ENCODE measurements at places on chromosomes 4 and X.

GRCh38 chrX:57451426-57452020, 140.3 kb upstream of the ZXDB start:
- no peak for DNase-seq

DNA sequence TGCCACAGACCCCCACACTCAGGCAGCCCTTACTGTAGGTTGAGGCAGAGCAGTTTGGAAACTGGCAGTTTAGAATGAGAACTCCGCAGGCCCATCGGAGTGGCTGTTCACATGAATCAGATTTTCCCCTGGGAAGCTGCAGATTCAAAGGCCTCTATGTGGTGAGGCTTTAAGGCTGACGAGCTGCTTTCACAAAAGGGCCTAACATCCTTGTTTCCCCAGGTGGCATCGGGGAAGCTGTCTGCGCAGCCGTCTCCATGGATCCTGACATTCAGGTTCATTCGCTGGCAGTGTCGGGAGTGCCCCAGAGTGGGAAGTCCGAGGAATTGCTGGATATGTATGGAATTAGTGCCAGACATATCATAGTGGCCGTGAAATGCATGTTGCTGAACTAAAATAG, 33.7 kb downstream of the TKTL1 start:
- DNase-seq, result no peak

- no peak for DNase-seq
Measured at GRCh38 chr4:141058591-141059512, 74.4 kb downstream of the RNF150 start.

DNA sequence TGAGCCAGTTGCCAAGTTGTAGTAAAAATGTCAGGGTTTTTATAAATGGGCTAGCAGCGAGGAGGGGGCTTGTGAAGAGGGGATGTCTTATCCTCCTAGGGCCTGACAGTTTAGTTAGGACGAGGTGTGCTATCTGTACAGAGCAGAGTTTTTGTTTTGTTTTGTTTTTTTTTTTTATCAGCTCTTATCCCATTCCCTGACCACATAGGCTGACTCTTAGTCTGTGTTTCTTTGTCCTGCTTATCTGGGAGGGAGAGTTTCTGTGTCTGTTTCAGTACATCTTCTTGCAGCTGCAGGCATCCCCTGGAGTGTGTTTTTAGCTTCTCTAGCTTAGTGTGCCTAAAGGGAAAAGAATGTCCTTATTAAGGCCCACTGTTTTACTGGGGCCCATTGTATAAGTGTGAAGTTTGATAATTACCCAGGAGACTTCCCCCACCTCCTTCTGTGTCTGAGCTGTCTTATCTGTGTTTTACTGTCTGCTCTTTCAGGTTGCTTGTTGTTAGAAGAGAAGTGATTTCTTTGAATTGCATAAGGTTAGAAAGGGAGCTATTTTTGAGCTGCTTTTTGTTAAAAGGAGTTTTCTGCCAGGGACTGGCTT, 32.0 kb downstream of the PAGE2 start:
- no peak for DNase-seq

DNA sequence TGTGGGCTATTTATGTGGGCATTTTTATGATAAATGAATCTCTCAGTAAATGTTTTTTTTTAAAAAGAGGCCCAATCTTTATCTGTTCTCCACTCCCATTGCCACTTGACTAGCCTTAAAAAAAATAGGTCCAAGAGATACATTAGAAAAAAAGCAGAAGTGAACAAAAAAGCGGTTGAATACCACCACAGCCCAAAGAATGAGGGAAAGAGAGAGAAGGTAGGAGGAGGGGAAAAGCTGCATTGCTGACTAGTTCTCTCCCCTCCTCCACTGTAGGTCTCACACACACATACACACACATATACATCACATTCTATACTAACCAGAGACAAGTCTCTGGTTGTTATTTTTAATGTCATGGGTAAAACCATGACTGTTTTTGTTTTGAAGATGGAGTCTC, 95.8 kb upstream of the IL13RA1 start:
- DNase-seq, result no peak

- DNase-seq, result no peak
Measured at GRCh38 chrX:119647552-119648420, 41.6 kb upstream of the NKRF start.

DNA sequence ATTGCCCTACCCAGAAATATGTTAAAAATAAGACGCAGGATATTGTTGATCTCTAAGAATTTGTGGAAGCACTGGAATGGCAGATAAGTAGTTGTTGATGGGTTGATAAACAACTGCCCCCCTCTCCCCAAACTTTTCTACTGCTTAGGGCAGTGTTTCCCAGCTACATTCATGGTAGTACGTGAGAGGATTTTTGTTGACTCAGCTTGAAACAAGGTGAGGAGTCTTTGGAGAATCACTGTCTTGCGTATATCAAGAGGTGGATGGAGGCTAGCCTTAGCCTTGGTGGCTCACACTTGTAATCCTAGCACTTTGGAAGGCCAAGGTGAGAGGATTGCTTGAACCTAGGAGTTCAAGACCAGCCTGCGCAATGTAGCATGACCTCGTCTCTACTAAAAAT, 5.7 kb downstream of the ENOPH1 start:
- no peak for DNase-seq

DNA sequence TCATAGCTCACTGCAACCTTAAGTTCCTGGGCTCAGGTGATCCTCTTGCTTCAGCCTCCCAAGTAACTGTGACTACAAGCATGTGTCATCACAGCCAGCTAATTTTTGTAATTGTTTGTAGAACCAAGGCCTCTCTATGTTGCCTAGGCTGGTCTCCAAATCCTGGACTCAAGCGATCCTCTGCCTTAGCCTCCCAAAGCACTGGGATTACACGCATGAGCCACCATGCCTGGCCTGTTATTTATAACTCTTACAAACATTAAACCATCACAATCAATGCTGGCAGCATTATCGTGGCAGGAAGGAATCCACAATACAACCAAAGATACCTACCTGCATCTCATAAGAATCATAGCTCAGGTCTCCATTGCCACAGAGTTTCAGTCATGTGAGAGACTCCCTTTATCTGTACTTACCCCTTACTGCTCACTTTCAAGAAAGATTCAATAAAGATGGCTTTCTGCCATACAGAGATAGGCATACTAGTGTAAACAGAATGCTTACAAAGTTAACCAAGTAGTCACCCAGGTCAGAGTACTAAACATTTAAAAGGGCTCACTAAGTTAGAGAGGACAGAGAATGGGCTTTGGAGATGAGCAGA, 48.5 kb downstream of the SMIM31 start:
- no peak for DNase-seq

DNA sequence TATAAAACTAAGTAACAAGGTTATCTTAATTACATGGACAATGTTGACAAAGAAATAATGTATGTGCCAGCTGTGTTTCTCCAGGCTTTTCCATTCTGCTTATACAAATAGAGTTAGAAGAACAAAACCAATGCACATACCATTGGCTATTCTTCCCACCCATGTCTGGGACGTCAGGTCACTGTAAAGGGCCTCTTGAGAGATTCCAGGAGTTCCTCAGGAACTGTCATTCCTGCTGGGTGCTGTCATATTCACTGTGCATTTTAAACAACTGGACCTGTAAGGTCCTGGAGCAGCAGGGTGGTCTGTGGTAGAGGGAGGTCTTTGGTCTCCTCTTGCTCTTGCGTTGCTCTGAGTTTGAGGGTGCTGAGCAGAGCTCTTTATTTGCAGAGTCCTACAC, 74.6 kb upstream of the AP1S2 start:
- peak; percentile 12 for DNase-seq

- DNase-seq, result peak; percentile 46
Measured at GRCh38 chr4:152073351-152074087, 312.7 kb upstream of the GATB start.

GRCh38 chr4:151013491-151013890, 1.6 kb downstream of the LRBA start:
- DNase-seq, result no peak

DNA sequence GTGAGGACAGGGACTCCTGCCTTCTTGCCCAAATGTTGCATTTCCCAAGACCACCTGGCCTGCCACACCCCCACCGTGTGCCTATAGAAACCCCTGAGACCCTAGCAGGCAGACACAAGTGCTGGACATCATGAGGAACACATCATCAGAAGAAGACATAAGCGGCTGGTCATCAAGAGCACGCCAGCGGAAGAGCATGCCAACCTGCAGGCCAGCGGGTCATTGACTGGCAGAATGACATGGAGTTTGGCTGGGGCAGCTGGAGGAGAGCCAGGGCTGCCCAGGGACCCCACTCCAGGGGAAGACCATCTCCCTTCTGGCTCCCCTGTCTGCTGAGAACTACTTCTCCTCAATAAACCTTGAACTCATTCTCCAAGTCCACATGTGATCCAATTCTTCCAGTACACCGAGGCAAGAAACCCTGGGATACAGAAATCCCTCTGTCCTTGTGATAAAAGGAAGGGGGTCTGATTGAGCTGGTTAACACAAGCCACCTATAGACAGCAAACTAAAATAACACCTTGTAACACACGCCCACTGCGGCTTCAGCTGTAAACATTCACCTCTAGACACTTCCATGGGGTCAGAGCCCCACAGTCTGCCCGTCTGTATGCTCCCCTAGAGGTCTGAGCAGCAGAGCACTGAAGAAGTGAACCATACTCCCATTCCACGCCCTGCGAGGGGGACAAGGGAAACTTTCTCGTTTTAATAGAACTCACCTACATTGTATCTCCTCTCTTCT, 164.8 kb upstream of the EMCN start:
- no peak for DNase-seq

GRCh38 chrX:20974326-20974725, 399.9 kb upstream of the CNKSR2 start:
- DNase-seq, result no peak

- no peak for DNase-seq
Measured at GRCh38 chr4:37917388-37917787, 26.5 kb downstream of the TBC1D1 start.

DNA sequence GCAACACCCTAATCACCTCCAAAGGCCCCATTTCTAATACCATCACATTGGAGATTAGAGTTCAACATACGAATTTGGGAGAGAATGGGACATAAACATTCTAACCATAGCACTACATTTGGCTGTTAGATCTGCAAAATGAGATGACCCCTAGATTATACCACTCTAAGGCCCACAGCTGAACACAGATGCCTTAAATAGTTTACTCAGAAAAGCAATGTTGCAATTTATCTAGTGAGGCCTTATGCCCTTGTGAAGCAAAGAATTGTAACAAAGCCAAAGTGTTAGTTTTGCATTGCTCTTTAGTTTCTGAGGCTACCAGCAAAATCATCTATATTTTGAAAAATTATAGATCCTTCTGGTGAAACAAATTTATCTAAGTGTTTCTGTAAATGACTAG, 31.6 kb upstream of the ARHGEF6 start:
- no peak for DNase-seq

- no peak for DNase-seq
Measured at GRCh38 chrX:107398115-107398514, 51.3 kb upstream of the FRMPD3 start.

DNA sequence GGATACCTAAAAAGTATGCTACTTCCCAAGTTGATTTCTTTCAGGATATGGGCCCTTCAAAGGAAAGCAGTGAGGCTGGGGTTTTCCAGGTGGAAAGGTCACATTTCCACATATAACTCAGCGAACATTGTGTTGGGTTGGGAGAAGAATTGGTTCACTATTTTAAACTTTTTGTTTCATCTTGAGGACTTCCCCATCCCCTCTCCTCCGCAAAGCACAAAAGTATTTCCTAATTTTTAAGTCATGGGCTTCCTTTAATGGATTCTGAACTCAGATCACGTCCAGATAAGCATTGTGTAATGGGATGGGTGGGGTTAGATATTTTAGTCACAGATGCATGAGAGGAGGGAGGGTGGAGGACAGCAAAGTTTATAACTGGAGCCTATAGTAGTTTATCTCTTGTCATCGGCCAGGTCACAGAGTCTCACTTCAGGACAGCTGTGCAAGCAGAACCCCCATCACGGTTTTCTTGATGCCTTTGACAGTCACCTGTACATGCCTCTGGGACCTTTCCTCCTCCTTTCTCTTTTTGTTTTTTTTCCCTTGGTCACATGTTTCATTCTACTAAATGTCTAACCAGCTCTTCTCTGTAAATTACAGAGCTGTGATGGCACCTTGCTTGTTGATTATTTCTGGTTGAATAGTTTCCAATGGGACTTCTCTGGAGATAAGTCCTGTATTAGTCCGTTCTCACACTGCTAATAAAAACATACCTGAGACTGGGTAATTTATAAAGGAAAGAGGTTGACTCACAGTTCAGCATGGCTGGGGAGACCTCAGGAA, 115.4 kb downstream of the PTTG2 start:
- peak; percentile 34 for DNase-seq

DNA sequence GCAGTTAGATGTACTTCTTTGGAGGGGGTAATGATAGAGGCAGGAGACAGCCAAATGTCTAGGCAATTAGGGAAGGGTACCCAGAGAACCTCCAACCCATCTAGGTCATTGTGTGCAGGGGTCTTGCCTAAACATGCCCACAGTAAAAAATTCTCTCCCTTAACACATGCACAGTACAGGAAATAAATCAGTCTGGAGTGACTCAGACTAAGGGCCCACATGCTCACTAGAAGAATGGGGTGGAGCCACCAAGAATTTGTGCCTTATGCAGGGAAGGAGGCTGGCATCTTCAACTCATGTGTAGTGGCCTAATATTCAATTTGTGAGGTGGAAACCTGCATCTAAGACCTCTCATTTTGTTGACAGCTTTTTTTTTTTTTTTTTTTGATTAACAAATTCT, 945.3 kb upstream of the GRIA3 start:
- DNase-seq, result no peak

- no peak for DNase-seq
Measured at GRCh38 chrX:19629541-19629940, 114.2 kb upstream of the MAP3K15 start.

DNA sequence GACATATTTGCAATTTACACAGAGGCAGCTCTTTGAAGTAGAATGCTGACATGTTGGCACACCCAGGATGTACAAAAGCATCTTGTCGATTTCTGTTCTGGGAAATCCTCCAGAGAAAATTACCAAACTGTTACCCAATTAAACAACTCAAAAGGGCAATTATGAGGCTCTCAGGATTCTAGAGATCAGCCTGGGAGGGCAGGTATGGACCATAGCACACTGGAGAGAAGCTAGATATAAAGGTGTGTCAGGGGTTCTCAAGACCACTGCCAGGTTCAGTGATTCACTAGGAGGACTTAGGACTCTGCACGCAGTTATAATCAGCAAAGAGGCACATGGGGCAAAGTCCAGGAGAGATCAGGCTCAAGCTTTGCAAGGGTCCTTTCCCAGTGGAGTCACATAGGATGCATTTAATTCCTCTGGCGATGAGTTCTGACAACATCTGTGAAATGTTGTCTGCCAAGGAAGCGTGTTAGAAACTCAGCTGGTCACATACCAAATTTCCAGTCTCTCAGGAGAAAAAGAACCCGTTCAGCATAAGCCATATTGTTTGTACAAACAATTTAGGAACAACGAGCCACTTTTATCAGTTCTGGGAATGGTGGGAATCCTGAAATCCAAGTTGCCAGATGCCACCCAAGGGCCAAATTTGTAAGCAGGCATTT, 100.8 kb downstream of the SYTL5 start:
- peak; percentile 26 for DNase-seq

GRCh38 chrX:47296766-47297365, 64.1 kb downstream of the USP11 start:
- no peak for DNase-seq

GRCh38 chrX:153708415-153708814, 15.8 kb downstream of the BCAP31 start:
- DNase-seq, result peak; percentile 84

GRCh38 chrX:150036181-150036580, 97.9 kb upstream of the EOLA2 start:
- no peak for DNase-seq

- DNase-seq, result no peak
Measured at GRCh38 chrX:141314441-141314840, 72.1 kb upstream of the SPANXC start.

- no peak for DNase-seq
Measured at GRCh38 chrX:152901816-152902501, 4.1 kb downstream of the ZNF185 start.

- DNase-seq, result no peak
Measured at GRCh38 chr4:153481478-153481877, 15.3 kb downstream of the TMEM131L start.

Measured in hepatocyte (in vitro differentiated cells).